ENCODE measurements at places on chromosomes 2 and 18.

GRCh38 chr2:207472343-207473048, 57.3 kb upstream of the CREB1 start:
- DNase-seq: no peak

- DNase-seq: no peak
Measured at GRCh38 chr2:127514076-127514475, 12.2 kb downstream of the IWS1 start.

DNA sequence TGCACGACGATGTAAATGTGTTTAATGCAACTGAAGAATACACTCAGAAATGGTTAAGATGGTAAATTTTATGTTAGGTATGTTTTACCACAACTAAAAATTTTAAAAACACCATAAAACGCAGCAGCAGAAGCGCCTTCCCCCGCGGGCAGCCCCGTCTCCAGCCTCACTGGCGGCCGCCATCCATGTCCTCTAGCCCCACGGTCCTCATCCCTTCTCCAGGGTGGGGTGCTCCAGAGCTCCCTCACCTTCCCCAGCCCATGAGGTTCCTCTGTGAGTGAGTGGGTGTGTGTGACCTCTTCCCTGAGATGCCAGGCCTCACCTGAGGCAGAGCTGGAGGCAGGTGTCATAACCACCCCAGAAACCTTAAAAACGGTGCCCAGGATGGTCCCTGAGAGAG, 17.0 kb downstream of the INHBB start:
- DNase-seq: no peak

- no peak for DNase-seq
Measured at GRCh38 chr18:41353777-41354528, 601.1 kb upstream of the PIK3C3 start.

- no peak for DNase-seq
Measured at GRCh38 chr2:120769787-120770120, 34.1 kb downstream of the GLI2 start.

- DNase-seq: no peak
Measured at GRCh38 chr18:30674596-30674995, 367.9 kb downstream of the DSC3 start.

DNA sequence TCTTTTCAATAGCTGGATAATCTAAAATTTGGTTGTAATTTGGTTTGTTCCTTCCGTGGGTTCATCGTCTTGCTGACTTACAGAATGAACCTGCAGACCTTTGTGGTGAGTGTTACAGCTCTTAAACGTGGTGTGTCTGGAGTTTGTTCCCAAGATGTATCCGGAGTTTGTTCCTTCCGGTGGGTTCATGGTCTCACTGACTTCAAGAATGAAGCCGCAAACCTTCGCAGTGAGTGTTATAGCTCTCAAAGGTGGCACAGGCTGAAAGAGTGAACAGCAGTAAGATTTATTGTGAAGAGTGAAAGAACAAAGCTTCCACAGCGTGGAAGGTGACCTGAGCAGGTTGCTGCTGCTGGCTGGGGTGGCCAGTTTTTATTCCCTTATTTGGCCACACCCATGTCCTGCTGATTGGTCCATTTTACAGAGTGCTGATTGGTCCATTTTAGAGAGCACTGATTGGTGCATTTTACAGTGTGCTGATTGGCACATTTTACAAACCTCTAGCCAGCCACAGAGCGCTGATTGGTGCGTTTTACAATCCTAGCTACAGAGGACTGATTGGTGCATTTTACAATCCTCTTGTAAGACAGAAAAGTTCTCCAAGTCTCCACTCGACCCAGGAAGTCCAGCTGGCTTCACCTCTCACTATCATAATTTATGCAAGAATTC, 16.6 kb downstream of the RALB start:
- DNase-seq: no peak

DNA sequence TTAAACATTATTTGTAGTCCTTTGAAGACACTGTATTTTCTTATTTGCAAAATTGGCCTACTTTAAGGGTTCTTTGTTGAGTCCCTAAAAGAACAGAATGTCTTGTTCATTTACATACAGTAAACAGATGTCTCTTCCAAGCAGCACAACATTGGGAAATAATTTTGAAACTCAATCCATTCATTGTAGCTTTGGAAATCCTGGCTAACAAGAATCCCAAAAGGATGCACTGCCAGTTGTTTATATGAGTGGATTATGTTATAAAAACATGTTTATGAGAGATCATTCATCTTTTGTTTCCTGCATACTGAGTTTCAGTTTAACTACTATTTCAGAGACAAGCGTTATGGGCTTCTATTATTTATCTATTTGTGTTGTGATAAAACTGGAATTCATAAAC, 499.3 kb downstream of the PID1 start:
- no peak for DNase-seq

DNA sequence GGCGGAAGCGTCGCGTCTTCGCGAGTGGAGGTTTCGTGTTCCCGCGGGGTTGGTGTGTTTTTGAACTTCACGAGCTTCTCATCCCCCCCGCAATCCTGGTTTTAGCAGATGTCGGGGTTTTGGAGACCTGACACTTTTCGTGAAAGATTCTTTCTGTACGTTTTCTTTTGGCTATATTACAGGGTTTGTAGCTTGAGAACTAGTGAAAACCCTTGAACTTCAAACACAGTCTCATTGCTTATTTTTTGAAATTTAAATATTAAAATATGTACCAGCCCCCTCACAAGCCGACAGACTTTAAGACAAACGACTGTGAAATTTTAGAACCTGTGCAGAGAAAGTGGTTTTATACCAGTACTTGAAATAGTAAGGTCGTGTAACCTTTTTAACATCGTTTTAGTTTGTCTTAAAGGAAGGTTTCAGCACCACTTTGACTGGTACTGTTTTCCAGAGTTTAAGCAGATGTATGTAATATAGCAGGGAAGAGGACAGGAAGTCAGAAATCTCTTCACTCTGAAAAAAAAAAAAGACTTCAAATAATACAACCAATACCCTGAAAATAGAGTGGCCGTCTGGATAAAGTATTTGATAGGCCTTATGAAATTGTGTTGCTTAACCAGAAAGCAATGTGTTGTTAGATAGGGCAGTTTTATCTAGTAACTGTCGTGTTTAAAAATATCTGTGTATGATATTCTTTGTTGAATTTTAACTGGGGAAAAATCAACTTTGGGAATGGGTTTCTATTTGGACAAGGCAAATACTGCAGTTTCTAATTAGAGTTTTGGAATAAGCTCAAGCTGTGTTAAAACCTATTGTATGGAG, 1.4 kb downstream of the SPATS2L start:
- no peak for DNase-seq

GRCh38 chr18:52001106-52001505, 338.9 kb upstream of the DCC start:
- DNase-seq: no peak

- no peak for DNase-seq
Measured at GRCh38 chr2:79275197-79275596, 115.6 kb upstream of the REG3A start.

DNA sequence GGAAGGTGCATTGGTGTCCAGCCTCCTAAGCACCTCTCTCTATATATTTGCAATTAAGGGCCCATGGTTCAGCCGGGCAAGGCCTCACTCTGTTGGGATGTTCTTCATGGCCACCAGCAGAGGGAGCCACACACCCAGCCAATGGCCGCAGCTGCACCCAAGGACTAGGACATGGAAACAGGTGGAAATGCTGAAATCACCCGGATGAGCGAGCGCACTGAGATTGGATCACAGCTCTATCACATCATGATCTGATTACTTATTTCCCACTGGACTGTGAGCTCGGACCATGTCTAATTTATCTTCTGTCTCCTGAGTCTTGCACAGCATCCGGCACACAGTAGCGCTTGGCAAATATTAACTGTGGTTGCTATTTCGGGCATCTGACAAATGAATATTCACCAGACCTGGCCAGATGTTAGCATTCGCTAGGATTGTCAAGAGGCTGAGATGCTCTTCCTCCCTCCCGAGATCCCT, 31.2 kb downstream of the KIF3C start:
- peak; percentile 83 for DNase-seq

GRCh38 chr2:172080641-172081220, 4.6 kb upstream of the DLX1 start:
- DNase-seq: no peak

DNA sequence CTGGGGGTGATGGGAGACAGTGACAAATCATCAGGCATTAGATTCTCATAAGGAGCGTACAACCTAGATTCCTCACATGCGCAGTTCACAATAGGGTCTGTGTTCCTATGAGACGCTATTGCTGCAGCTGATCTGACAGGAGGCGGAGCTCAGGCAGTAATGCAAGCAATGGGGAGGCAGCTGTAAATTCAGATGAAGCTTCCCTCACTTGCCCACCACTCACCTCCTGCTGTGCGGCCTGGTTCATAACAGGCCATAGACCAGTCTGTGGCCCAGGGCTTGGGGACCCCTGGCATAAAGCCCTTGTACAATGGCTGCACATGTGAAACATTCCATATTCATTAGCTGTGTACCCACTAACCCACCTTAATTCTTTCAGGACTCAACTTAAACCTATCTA, 18.0 kb downstream of the NMUR1 start:
- DNase-seq: peak; percentile 55

GRCh38 chr2:102661846-102662245, 42.5 kb downstream of the SLC9A2 start:
- no peak for DNase-seq

GRCh38 chr18:12844391-12844790, 39.6 kb downstream of the PTPN2 start:
- DNase-seq: no peak

DNA sequence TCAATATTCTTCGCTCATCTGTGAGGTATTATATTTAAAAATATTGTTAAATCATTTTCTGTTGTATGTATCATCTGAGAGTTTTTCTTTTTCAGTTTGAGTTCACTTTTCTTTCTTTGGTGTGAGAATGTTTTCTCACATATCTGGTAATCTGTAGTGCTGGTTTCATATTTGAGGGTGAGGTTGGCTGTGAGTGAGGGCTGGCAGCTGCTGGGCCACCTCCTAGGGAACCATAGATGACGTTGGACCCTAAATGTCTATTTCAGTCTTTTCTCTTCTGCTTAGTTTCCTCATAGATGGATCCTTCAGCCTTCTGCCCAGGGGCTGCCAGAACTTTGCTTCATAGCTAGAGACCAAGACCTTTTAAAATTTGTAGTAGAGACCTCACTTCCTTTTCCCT, 33.5 kb downstream of the MGAT5 start:
- no peak for DNase-seq

DNA sequence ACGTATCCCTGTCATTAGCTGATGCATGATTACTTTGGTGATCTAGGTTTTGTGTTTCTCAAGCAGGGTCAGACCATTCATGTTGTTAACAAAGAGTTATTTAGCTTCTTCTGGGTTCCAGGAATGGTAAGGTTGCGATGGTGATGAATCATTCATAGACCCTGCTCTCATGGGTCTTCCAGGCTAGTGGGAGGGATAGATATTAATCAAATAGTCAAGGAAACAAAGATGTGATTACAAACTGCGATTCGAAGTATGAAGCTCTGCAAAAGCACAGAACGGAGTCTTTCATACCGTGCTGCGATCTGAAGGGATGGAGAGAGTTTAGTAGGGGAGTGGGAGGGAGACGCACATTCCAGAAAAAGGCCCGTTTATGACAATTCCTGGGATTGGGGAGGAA, 42.1 kb downstream of the CAVIN2 start:
- DNase-seq: no peak

DNA sequence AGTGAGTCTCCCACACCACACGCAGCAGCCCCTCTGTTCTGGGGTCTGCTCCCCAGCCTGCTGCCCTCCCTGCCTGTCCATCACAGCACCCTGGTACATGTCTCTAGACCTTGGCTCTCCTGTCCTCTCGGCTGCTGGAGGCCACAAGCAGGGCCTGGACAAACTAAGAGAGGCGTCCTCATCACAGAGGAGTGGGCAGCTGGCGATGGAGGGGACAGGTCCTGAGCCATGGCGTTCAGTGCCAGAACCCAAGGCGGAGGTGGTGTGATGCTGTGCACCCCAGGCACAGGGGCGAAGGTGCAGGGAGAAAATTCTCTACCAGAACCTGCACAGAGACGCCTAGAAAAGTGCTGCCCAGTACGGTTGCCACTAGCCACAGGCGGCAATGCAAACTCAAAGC, 47.4 kb downstream of the BIN1 start:
- DNase-seq: no peak

DNA sequence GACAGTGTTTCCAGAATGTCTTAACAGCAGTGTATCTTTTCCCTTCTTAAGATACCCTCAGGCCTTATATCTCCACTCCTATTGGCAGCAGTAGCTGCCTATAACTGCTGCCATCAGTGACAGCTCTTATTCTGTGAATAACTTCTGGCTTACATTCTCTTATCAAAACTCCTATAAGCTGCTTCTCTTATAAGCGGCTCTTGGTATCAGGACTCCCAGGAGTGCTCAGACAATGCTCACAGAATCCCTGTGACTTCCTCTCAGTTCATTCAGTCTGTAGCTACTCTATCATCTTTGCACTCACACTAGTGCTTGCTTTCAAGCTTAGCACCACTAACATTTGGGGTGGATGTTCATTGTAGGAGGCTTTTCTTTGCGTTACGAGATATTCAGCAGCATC, 143.7 kb upstream of the CDH7 start:
- DNase-seq: no peak

DNA sequence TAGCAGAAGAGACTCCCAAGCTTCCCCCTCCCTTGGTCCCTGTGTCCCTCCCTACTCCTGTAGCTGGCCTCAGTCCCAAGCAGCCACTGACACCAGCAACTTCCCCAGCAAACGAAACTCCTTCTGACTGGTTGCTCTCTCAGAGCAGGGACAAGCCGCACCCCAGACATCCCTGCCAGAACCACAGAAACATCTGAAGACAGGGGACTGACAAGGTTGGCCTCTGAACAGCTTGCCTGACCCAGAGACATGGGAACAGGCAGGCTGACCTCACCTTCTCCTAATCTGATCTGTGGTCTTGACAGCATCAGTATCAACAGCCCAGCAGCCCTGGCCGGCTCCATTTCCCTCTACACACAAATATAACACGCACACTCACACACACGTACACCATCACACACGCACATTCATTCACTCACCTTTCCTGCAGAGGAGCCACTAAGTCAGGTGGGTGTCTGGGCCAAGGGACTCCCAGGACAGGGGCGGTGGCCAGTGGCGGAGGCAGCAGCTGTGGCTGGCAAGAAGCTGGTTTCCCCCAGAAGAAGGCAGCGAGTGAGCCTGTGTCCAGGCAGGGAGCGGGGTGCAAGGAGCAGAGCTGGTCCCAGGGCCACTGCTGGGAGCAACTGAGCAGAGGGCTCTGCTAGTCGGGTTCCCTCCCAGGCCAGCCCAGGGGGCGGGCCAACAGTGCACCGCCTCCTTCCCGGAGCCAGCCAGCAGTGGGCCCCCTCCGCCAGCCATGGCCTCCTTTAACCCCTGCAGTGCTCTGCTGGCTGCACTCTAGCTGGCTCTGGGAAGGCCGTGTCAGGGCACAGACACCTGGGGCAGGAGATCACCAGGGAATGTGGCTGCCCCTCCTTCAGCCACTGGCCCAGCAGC, 59.1 kb downstream of the TNS1 start:
- DNase-seq: no peak

DNA sequence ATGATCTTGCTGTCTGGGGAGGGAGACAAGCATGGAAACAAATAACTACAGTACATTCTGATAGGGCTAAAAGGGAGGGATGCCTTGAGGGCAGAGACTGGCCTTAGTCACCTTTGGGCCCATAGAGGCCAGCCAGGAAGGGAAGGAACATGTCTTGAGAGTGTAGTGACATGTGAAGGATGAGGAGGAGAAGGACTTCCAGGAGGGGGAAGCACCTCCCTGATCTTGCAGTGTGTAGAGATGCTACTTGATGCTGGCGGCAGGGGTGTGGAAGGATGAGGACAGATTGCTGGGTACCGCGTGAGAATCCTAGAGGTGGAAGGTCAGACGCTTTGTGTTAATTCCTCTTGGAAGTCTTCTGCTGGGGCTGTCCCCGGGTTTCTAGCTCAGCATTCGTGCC, 13.1 kb downstream of the TET3 start:
- no peak for DNase-seq
